ENCODE measurements at places on chromosomes 5 and 9.

DNA sequence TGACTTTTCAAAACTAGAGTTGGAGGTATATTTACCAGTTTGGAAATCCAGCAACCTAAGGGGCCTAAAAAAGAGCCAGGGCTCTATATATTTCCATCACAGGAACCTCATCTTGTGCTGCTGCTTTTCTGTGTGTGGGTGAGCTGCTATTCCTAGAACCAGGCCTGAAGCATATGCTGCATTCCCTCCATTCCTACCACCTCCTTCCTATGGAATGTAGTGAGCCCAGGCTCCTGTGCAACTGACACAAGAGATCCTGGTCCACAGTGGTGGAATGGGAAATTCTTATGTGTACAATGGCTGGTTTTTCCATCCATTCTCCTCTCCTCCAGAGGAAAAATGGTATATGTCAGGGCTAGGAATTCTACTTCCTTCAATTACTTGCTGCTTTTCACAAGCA is 39.1 kb downstream of the SPEF2 start:
- DNase-seq, result no peak

DNA sequence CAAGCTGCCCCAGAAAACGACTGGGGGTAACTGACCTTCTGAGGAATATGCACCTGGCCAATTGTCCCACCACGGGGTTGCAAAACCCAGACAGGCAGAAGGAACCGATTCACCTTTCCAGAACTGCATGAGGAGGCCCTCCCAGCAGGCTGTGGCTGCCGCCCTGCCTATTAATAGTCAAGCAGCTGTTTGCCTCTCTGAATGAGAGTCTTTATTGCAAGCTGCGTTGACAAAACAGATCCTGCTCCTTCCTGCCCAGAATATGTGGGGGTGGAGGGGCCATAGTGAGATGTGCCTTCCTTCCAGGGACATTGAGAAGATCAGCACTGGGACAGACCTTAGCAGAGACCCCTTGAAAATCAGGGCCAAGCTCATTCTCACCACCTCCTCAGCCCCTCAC is 18.3 kb upstream of the TCOF1 start:
- no peak for DNase-seq

GRCh38 chr5:138833726-138834480 is 41.2 kb downstream of the LRRTM2 start:
- DNase-seq, result no peak

DNA sequence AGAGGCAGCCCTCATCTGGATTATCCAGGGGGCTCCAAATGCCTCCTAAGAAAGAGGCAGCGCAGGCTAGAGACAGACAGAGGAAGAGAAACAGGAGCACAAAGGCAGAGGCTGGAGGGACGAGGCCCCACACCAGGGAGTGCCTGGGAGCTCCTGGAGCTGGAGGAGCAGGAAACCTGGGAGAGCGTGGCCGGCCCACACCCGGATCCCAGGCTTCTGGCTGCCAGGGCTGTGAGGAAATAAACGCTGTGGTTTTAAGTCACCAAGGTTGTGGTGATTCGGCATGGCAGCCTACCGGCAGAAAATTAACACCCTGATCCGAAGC is 165.5 kb downstream of the OLFM1 start:
- no peak for DNase-seq

DNA sequence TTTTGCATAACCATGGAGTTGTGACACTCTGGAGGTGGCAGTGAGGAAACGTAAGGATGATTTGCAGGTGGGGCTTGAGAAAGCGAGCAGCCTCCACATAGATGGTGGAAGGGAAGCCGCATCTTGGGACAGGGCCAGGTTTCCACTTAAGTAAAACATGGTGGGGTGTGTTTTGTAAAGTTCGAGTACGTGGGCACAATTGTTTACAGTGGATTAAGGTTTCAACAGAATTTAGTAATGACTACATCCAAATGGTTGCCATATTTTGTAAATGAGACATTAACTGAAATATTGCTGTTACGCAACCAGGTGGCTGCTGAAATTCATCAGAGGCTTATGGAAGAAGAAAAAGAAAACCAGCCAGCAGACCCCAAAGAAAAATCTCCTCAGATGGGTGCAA is 85.4 kb upstream of the IL7R start:
- DNase-seq, result no peak

DNA sequence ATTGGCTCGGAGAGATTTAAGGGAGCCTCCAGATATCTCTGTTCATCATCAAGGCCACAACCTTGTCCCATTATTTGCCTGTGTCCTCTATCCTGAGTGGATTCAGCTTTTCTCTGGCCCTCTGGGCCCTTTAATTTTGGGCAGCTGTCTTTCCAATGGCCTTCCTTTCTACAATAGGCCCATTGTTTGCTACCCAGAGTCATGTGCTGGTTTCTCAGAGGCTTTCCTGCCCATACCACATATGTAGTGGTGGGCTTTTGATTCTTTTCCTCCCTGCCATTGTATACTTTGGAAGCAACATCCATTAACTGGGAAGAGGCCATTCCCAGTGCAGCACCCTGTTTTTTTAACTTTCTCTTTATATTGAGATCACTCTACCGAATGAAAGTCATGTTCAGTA is 233.9 kb upstream of the SGCD start:
- no peak for DNase-seq

DNA sequence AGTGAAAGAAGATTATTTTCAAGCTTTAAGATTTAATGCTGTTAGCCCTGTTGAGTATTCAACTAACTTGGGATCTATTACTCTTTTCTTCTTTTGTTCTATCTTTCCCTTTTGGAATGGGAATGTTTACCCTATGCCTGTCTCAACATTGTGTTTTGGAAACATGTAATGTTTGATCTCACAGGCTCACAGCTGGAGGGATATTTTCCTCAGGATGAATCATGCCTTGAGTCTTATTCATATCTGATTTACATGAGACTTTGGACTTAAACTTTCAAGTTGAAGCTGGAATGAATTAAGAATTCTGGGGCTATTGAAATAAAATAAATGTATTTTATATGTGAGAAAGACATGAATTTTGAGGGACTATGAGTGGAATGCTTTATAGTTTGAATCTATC is 607.8 kb upstream of the PTGER4 start:
- no peak for DNase-seq

DNA sequence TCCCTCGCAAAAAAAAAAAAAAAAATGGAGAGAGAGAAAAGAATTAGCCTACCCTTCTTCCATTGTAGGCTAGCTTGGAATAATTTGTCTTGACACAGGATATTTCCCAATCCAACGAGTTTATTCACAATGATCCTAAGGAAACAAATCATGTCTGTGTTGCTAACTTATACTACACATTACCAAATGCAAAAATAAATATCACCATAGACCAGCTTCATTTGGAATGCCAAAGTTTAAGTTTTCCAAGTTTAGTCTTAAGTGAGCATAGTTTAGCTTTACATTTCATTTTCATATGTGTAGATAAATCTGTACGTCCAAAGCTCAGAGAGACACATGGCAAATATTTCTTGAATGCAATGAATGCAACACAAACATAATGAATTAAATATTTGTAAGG is 1106.2 kb upstream of the DMAC1 start:
- no peak for DNase-seq

GRCh38 chr5:60274747-60275146 is 381.2 kb upstream of the PDE4D start:
- DNase-seq, result no peak

- DNase-seq, result no peak
These were observed 9.4 kb downstream of the CRB2 start for GRCh38 chr9:123365287-123365880.

All from activated CD8-positive, alpha-beta memory T cell treated with anti-CD3 and anti-CD28 coated beads for 24 hours (primary cell).